Heart right ventricle (tissue), 16 donors: ENCODE measurements at places on chromosomes 13 and 19. TPM values are rescaled to one million over a fixed set of nuclear protein-coding genes. Genes with fewer than 3 reads are reported as not detected.

The WBP4 gene
- polyA plus RNA-seq: 45.1 TPM

DNA sequence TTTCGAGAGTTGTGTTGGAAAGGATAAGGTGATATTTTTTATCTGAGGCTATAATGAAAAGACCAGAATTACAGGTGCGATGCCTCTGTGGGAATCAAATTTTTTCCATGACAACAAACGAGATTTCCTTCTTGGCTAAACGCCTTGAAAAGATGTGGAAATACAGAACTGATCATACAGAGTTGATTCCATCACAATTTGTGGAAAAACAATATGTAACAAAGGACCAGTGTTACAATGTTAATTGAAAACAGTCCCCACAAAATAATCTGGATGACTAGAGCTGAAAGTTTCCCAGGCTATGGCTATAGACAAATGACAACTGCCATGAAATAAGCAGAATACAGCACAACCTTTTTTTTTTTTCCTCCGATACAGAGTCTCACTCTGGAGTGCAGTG is 628.9 kb downstream of the DIAPH3 start:
- H3K4me1 ChIP-seq: peaks cover 12% of the 10 kb centered on the region
- no peaks in the 10 kb centered on the region for H3K36me3 ChIP-seq
- no peak overlapping the region for H3K4me3 ChIP-seq
- DNase-seq: no peak
- H3K27me3 ChIP-seq: no peaks in the 10 kb centered on the region

The ANKLE1 gene
- polyA plus RNA-seq: 0.20 TPM

The CCNA1 gene
- polyA plus RNA-seq: 0.22 TPM

The MAP4K1 gene
- polyA plus RNA-seq: 0.99 TPM

DNA sequence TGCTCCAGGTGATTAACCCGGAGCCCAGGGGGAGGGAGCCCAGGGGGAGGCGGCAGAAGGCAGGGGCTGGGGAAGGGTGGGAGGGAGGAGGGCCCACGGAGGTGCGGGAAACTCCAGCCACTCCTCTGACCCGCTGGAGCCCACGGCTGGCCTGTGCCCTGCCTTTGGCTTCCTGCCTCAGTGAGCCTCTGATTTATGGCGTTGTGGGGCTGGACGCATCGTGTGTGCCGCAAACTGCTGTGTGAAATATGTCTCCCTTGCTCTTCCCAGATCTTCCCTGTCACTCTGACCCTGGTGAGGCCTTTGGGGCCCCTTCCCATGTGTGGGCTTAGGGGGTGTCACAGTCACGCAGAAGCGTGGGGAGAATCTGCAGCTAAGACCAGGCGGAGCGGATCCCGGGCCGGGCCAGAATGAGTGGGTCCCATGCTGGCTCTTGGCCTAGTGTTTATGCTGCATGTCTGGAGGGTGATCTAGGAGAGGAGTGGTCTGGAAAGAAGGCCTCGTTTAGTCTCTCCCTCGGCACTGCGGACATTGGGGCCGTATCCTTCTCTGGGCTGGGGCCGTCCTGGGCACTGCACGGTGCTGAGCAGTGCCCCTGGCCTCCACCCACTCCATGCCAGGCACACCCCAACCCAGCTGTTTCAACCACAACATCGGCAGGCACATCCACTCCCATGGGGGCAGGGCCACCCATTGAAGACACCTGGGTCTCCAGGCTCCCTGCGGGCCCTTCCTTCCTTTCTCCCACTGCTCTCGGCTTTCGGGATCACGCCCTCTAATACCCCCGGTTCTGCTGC is 123.0 kb downstream of the KDM4B start:
- H3K36me3 ChIP-seq: peaks cover 34% of the 10 kb centered on the region
- no peaks in the 10 kb centered on the region for H3K27me3 ChIP-seq
- H3K4me3 ChIP-seq: no peak overlapping the region
- H3K27ac ChIP-seq: peak overlapping the region; percentile 60
- DNase-seq: no peak

GRCh38 chr19:44592451-44592890 is 20.9 kb upstream of the IGSF23 start:
- peak overlapping the region; percentile 59 for H3K27ac ChIP-seq
- peaks cover 3% of the 10 kb centered on the region for H3K4me1 ChIP-seq
- H3K4me3 ChIP-seq: no peak overlapping the region
- no peak for DNase-seq

The CACNG7 gene
- not detected for polyA plus RNA-seq

DNA sequence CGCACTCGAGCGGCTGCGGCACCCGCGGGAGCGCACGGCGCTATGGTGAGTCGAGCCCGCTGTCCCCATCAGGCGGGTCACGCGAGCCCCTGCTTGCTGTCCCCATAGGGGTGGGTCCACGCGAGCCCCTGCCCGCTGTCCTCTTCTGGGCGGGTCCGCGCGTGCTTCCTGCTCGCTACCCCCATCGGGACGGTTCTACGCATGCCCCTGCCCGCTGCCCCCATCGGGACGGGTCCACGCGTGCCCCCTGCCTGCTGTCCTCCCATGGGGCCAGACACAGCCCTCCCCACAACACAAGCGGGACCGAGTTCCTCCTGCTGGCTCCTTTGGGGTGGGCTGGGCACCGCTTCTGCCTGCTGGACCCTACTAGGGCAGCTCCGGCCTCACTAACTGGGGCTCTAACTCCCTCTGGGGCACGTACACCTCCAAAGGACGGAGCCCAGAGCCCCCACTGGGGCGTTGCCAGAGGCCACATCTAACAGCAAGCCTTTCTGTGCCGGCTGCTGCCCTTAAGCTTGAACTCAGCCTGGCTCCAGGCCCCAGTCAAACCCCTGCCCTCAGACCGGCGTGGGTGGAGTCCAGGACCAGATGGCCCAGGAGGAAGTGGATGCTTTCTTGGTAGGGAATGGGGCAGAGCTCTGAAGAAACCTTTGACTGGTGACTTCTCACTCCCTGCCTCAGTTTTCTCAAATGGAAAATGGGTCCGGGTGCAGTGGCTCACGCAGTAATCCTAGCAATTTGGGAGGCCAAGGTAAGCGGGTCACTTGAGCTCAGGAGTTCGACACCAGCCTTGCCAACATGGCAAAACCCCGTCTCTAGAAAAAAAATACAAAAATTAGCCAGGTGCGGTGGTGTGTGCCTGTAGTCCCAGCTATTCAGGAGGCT is 722 bp downstream of the COLGALT1 start:
- H3K27me3 ChIP-seq: no peaks in the 10 kb centered on the region
- peaks cover 40% of the 10 kb centered on the region for H3K36me3 ChIP-seq
- DNase-seq: peak; percentile 69
- peaks cover 74% of the 10 kb centered on the region for H3K4me1 ChIP-seq
- H3K4me3 ChIP-seq: peak overlapping the region; percentile 94

DNA sequence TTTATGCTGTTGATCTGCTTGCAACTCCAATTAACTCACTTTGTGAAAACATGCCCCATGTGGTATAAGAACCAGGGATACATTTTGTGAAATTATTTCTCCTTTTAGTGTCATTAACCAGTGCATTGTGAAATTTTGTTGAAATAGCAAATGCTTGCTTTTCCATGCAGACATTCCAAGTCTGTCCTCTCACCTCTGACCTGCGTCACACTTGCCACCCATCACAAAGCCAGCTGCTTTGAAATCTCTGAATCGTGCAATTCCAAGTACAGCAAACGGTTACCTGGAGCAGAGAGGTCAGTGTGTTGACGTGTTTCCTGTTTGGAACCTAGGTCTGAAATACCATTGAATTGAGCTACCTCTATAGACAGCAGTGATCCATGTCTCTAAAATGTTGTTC is 4.9 kb upstream of the SLC25A15 start:
- H3K4me3 ChIP-seq: no peak overlapping the region
- no peak overlapping the region for H3K27ac ChIP-seq
- H3K36me3 ChIP-seq: no peaks in the 10 kb centered on the region
- no peak for DNase-seq

The SIAH3 gene
- polyA plus RNA-seq: under 0.01 TPM
